Activated T-cell treated with anti-CD3 and anti-CD28 coated beads for 4 hours (primary cell): ENCODE measurements at places on chromosomes 1 and 21.
A peak's percentile ranks its signal among the peaks of the same experiment; 100 is the strongest.

- no peak for DNase-seq
Measured at GRCh38 chr1:4743978-4744750, 89.8 kb downstream of the AJAP1 start.

- DNase-seq: peak; percentile 76
Measured at GRCh38 chr1:28648008-28648473, 359 bp upstream of the RNU11 start.

- DNase-seq: no peak
Measured at GRCh38 chr1:3365523-3366125, 88.8 kb upstream of the ARHGEF16 start.

GRCh38 chr1:9345471-9345870 is 52.8 kb downstream of the SPSB1 start:
- DNase-seq: no peak

- DNase-seq: no peak
Measured at GRCh38 chr1:6770751-6771440, 14.4 kb upstream of the CAMTA1 start.

DNA sequence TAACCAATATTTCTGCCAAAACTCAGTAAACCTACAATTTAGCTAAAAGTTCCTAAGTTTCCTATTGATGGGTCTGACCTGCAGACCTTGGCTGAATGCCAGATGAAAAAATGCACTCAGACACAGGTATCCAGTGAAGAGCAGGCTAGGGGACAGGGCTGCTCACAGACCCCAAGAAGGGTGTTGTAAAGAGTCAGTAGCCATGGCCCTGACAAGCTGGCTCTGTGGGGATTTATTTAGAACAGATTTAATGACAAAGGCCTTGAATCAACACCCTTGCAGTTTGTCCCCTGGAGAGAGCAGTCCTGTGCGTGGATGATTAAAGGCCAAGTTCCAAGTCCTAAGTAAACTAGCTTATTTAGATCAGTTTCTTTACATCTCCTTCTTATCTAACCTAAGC is 1243.2 kb upstream of the ADGRL4 start:
- DNase-seq: no peak
